ENCODE measurements at places on chromosomes 16 and 17. TPM values are rescaled to one million over a fixed set of nuclear protein-coding genes. Genes with fewer than 3 reads are reported as not detected.

TBC1D3D gene
- total RNA-seq: not detected

GSG1L2 gene
- not detected for total RNA-seq

CLEC18B gene
- 0.13 TPM for total RNA-seq

ENO3 gene
- 41.5 TPM for total RNA-seq

TBC1D3I gene
- total RNA-seq: 0.46 TPM

Data from A549 treated with ZK216348 at 1 μM for 4 hours (cell line).